H7 (cell line): ENCODE measurements at places on chromosomes 5 and 9. TPM values are rescaled to one million over a fixed set of nuclear protein-coding genes. Genes with fewer than 3 reads are reported as not detected.

The STK32A gene
- total RNA-seq, result 0.35 and 0.78 TPM in 2 replicates

The HK3 gene
- not detected in 2 replicates for total RNA-seq

The ABHD17B gene
- 68.9 and 76.8 TPM in 2 replicates for total RNA-seq

The NOXA1 gene
- 0.78 and 1.0 TPM in 2 replicates for total RNA-seq

The UGT3A2 gene
- total RNA-seq, result 4.7 and 6.5 TPM in 2 replicates

The FBP1 gene
- 5.4 and 7.5 TPM in 2 replicates for total RNA-seq

The FSD1L gene
- 2.3 and 2.5 TPM in 2 replicates for total RNA-seq

The NSUN2 gene
- 71.1 and 73.1 TPM in 2 replicates for total RNA-seq

The PCDHB12 gene
- total RNA-seq, result not detected in 2 replicates

The ANKRD31 gene
- total RNA-seq, result 0.11 TPM in 1 of 2 replicates, not detected in the other

The APBA1 gene
- total RNA-seq, result 0.52 and 0.81 TPM in 2 replicates

The SLC6A19 gene
- total RNA-seq, result 0.04 and 0.07 TPM in 2 replicates

DNA sequence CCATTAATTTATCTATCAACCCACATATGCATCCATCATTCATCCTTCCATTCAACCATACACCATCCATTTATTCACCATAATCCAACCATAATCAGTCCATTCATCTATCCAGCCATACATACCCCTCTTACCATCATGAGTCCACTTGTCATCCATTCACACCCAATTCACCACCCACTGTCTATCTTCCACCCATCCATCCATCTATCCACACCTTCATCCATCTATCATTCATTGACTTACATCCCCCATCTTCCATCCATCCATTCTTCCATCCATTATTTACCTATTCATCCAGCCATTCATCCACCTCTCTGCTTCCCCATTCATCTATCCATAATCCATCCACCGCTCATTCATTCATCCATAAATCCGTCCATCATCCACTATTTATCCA is 17.8 kb downstream of the PAEP start:
- no peak for DNase-seq

- DNase-seq, result no peak
These were observed 99.6 kb upstream of the SLC44A1 start for GRCh38 chr9:105144841-105145240.

DNA sequence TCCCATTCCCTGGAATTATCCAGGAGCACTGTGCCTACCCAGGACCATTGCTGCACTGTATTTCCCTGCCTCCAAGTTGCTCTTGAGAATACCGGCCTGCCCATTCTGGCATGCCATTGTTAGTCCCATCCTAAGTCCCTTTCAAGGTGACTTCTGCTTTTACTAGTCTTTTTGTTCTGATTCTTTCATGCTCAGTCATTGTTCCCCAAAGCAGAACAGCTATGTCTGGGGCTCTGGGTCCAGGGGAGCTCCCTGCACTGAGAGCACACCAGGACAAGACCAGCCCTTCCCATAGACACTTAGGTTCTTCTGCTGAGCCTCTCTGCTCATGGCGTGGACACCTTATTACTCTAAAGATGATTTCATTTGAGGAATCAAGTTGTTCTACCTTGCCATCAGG is 388.9 kb upstream of the KLF4 start:
- no peak for DNase-seq

DNA sequence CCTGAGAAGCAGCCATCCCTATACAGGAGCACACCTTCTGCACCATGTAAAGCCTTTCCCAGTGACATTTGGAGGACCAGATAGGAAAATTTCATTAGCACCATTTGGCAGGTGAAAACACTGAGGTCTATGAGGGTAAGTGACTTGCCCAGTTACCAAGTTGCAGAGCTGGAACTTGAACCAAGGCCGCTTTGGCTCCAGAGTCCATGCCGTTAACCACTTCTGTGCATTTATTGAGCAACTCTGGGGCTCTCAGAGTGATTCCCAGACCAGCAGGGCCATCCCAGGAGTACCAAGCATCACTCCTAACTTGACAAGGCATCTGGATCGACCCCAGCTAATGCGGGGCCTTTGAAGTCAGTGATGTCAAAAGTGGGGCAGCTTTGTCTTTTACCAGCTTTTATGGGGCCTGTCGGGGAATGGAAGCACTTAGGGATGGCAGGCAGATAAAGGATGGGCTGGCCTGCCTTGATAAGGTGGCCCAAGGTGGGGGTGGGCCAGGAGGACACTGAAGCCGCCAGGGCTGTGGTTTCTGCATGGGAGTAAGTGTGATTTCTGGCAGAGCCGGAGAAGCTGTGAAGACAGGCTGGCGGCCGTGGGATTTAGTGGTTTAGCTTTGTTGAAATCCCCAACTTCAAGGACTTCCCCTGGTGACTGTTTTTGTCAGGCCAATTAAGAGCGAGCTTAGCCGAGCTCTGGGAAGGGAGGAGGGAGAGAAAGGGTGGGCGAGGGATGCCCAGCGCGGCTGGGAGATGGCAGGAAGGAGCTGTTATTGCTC is 127.3 kb downstream of the MACROH2A1 start:
- DNase-seq, result no peak

- no peak for DNase-seq
These were observed 45.4 kb downstream of the PTBP3 start for GRCh38 chr9:112288029-112288428.

DNA sequence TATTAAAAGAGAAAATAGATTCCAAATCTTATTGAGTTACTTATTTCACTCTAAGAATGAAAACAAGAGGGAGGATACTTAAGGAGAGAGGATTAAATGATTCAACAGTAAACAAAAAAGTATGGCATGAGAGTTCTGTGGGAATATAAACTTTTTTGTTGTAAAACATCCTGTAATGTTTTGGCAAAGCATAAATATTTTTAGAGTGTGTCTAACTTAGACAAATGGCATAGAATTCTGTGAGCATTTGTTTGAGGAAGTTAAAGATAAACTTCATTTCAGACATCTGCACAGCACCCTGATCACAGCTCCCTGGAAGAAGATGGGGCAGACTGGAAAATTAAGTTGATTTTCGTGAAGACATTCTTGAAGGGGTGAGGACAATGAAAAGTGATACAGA is 246.8 kb upstream of the HAPLN1 start:
- no peak for DNase-seq

- DNase-seq, result no peak
These were observed 27.4 kb downstream of the LNPEP start for GRCh38 chr5:96963267-96963666.

DNA sequence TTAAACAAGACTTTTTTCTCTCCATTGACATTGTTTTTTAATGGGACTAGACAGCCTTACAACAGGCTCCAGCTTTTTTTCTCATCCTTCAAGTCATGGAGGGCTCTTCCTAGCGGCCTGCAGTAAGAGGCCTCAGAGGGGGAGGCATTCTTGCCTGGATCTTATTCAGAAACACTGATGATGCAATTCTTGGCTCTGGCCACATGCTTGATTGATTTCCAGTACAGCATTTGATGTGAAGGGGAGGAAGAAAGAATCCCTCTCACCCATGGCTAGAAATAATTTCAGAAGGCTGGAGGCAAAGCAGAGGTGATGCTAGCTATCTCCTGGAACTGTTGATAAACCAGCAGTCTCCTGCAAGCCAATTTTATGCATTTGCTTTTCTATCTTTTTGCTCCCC is 324.8 kb downstream of the PRELID2 start:
- no peak for DNase-seq

- DNase-seq, result peak; percentile 80
These were observed 627 bp downstream of the ARRDC1 start for GRCh38 chr9:137606005-137606621.

DNA sequence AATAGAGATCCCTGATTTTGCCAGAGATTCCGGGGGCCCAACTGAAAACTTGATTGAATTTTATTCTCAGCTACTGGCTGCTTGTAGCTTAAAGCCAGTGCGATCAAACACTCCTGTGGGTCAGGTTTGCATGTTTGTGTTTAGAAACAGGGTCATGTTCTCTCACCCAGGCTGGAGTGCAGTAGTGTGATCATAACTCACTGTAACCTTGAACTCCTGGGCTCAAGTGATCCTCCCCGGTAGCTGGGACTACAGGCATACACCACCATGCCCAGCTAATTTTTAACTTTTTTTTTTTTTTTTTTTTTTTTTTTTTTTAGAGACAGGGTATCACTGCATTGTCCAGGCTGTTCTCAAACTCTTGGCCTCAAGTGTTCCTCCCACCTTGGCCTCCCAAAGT is 66.6 kb downstream of the LRRC70 start:
- no peak for DNase-seq

DNA sequence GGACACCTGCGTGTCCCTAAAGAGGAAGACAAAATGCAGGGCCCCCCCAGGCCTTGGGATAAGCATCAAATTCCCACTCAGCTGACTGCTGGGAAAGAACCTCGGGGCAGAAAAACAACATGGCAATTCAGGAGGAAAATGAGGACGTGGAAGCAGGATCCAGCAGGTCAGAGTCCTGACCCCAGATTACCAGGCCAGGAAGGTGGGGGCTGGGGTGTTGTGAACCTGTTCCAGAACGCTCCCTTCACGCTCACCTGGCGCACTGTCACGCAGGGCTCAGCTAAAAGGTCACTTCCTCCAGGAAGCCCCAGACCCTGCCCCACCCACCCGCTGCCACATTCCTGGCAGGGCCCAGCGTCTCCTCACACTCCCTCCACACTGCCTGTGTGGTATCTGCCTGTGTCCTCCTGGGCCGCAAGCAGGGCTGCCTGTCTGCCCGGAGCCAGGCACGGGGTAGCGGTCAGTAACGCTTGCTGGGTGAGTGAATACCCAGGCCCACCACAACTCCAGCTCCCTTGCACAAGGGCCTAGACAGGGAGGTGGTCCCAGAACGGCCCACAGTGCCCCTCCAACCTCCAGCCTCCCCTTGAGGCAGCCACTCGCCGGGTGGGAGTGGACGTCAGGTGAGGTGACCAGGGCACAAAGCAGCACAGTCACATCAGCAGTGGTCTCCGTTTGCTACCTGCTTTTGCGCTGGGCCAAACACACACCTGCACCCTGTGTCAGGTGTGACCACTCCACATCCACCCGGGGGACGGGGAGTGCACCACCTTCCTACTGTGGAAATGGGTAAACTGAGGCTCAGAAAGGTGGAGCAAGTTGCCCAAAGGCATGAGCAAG is 18.1 kb downstream of the VAV2 start:
- peak; percentile 76 for DNase-seq

DNA sequence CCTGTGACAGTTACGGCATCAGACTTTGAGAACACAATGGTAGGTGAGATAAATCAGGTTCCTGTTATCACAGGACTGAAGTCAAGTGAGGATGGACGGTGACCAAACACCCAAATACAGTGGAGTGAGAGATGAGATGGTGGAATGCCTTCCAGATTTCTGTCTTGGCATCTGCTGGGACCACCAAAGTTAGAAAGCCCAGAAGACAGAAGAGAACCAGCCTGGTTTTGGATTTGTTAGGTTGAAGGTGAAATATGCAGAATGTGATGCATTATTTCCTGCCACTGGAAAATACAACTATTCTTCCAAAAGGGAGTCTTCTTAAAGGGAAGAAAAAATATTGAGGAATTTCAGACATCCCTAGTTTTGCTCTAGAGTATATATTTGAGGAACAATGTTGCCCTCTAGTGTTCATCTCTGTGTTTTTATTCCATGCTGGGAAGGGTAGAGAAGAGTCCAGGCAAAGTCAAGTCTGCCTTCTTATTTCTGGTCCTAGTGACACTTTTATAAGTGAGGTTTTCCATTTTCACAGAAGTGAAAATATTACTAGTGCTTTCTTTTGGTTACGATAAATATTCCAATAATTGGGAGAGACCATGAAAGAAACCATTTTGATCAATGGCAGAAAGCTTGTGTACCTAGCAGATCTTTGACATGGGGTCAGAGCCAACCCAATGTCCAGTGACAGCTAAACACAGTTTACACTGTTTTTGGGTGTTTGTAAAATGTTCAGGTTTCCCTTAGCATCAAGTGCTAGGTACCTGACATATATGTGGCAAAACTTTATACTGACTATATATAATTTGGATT is 142.3 kb upstream of the ANKH start:
- peak; percentile 54 for DNase-seq

DNA sequence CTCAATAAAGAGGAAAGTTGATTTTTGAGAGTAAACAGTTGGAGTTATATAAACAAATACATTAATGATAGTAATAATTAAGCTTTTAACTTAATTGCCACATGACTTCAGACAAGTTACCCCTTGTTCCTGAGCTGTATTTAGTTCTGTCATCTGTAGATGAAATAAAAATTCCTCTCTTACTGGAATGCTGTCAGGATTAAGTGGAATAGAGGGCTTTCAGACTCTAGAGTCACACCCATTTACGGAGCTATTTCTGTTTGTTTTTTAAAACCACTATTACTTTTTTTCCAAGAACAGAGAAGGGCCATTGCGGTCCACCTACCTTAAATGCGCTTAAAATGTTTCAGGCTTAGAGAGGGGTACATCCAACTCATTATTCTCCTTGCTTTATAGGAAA is 170.6 kb downstream of the CHSY3 start:
- DNase-seq, result no peak

- DNase-seq, result no peak
These were observed 143.0 kb downstream of the CAVIN4 start for GRCh38 chr9:100720922-100721321.

- DNase-seq, result no peak
These were observed 37.4 kb downstream of the TNFAIP8 start for GRCh38 chr5:119393201-119393691.

DNA sequence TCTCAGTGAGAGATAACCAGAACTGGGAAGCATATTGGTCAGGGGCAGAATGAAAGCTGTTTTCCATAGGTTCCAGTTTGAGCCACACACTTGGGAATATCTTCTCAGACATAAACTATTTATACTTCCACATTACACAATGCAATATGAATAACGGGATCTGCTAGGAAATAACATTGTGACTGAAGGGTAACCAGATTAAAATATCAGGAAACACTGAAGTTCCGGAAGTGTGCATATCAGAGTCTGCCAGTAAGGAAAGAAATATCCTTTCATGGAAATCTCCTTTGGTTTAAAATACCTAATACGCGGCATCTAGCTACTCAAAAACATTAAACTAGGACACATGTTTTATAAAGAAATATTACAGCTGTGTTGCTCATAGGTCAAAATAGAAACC is 56.3 kb downstream of the ST8SIA4 start:
- DNase-seq, result no peak

- DNase-seq, result no peak
These were observed 209.6 kb upstream of the TNC start for GRCh38 chr9:115327436-115328122.

- DNase-seq, result no peak
These were observed 155.0 kb downstream of the TLE1 start for GRCh38 chr9:81534138-81534875.

DNA sequence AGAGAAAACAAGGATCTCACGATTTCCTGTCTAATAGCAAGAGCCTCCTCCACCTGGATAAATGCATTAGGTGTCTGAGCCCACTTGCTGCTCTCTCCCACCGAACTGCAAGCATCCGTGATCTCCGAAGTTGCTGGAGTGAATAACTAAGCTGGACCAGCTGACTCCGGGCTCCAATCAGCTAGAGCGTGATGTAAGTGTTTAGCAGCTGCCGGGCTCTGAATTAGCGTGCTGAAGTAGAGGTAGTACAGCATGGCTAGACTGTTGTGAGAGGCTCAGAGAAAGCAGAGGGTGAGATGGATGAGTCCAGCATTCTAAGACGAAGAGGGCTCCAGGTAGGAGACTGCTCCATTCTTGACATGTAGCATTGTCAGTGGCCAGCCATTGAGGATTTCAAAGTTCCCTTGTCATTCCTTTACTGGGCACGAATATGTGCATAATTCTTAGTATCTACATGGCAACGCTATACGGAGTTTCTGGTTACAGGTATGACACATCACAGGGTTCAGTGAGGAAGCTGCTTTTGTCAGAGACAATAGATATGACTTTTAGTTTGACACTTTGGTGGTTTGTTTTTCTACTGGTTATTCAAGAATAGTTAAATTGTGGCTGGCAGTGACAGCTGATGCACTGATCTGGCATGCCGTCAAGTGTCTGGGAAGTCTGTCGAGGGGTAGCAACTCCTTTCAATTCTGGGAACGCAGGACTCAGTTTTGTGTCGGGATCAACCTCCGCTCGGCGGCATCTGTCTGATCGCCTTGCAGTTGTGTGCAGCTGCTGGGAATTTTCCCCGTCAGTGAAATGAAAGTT is 232.6 kb downstream of the MAST4 start:
- DNase-seq, result no peak
